ENCODE measurements at places on chromosomes 3 and 15. TPM values are rescaled to one million over a fixed set of nuclear protein-coding genes. Genes with fewer than 3 reads are reported as not detected.

RBSN gene
- 26.9 TPM for total RNA-seq

CSPG4 gene
- total RNA-seq: 4.5 TPM

GRCh38 chr15:41820791-41821423 lies 7.0 kb upstream of the JMJD7 start:
- no peaks in the 10 kb centered on the region for H3K27me3 ChIP-seq
- H3K27ac ChIP-seq: no peak overlapping the region
- no peaks in the 10 kb centered on the region for H3K4me1 ChIP-seq
- peaks cover 71% of the 10 kb centered on the region for H3K36me3 ChIP-seq
- H3K4me3 ChIP-seq: no peak overlapping the region
- DNase-seq: peak; percentile 58

DNA sequence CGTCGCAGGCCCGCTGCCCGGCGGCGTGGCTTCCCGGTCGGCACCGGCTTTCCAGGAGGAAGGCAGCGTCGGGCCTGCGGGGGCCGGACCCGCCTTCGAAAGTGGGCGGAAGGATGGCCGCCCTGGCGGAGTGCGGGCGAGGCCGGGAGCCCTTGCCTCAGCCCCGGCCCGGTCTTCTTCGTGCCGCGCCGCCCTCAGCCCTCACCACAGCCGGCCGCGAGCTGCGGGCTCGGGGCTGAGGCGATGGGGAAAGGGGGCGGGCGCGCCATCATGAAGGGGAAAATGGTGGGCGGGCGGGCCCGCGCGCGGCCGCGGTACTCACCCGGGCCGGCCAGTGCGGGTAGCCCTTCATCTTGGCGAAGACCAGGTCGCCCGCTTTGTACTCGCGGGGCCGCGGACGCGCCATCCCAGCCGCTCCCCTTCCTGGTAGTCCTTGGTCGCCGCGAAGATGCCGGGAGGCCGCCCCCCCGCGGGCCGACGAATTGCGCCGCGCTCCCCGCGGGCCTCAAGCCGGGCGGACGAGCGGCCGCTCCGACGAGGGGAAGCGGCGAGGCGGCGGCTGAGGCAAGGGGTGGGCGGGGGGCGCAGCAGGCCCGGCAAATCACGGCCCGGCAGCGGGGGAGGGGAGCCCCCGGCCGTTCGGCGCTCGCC lies 489 bp downstream of the HDGFL3 start:
- peak; percentile 81 for DNase-seq
- peaks cover 18% of the 10 kb centered on the region for H3K4me1 ChIP-seq
- H3K27ac ChIP-seq: peak overlapping the region; percentile 73
- peak overlapping the region; percentile 66 for H3K4me3 ChIP-seq
- no peaks in the 10 kb centered on the region for H3K36me3 ChIP-seq

ASB14 gene
- total RNA-seq: not detected

SNX22 gene
- 13.2 TPM for total RNA-seq

DNA sequence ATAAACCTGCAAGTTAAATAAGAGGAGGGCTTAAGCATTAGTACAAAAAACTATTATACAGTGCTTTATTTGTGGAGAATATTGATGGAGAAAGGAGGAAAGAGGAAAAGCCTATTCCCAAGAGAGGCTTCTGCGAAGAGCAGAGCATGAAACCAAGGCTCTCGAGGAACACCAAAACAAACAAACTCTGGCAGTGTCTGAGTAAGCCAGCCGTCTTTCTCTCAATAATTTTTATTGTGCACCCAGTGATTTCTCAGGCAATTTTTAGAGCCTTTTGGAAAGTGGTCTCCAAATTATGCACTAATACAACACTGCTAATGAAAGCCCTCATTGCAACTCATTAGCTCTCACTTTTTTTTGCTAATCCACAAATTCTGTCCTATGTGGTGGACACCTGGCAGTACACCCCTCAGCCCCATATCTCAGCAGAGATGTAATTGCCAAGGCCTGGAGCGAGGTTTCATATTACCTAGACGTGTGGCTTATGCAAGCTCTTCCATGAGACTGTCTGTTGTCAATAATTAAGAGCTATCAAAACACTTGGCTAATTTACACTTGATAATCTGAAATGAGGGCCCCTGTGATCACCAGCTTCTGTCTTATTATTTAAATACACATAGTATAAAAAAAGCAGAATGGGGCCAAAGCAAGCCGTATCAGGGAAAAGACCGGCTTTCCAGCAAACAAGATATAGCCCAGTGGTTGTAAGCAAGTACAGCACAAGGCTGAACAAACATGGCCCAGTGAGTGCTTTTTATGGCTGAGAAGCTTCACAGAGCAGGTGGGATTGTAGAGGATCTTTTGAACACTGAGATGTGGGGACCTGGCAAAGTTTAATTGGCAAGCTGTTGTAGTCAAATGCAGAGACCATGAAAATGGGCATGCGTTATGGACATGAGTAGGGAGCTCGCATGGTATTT lies 216.9 kb downstream of the ROBO2 start:
- H3K27me3 ChIP-seq: no peaks in the 10 kb centered on the region
- H3K4me3 ChIP-seq: no peak overlapping the region
- no peaks in the 10 kb centered on the region for H3K36me3 ChIP-seq
- no peak overlapping the region for H3K27ac ChIP-seq

DNA sequence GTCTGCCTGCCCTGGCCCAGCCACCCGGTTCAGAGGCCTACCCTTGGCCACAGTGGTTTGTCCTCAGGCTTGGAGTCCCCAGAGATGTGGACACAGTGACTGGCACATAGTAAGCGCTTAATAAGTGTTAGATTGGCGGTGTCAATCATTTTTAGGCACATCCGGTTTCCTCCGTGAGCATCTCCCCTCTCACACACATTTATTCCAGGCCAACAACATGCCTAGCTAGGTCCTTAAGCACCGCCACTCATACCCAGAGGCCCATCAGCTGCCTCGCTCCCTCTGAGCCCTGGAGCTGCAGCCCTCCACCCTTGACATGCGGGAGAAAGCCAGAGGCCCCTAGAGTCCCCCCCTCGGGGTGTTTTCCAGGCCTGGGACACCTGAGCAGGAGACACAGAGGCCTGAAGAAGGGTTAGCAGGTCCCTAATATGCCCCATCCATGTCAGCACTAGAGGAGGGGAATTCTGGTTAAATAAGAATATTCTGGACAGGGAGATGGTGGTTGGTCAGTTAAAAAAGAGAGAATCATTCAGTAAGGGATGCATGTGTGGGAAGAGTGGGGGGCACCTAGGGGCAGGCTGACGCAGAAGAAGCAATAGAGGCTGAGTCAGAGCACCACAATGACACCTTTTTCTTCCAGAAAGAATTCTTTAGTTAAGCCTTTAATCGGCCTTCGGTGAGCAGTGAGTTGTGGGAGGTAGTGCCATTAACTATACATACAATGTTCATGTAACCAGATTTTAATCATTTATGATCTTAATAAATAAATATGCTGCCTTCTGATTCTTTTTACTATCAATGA lies 22.3 kb downstream of the NR2F2 start:
- no peak for DNase-seq
- H3K4me1 ChIP-seq: peaks cover 87% of the 10 kb centered on the region
